Activated CD8-positive, alpha-beta T cell treated with anti-CD3 and anti-CD28 coated beads for 36 hours (primary cell): ENCODE measurements at places on chromosomes 2 and 18. TPM values are rescaled to one million over a fixed set of nuclear protein-coding genes. Genes with fewer than 3 reads are reported as not detected.

Gene GPR75
- 0.88 TPM for total RNA-seq

Gene DUSP2
- 313 TPM for total RNA-seq

Gene MRPL33
- total RNA-seq = 59.2 TPM

Gene CXCR1
- not detected for total RNA-seq

Gene HAAO
- total RNA-seq = 1.0 TPM

Gene SPATA3
- 0.59 TPM for total RNA-seq

Gene PLA2R1
- not detected for total RNA-seq

Gene GALNT14
- total RNA-seq = 1.1 TPM

Gene TRAK2
- 19.8 TPM for total RNA-seq

Gene SNORC
- 2.4 TPM for total RNA-seq

DNA sequence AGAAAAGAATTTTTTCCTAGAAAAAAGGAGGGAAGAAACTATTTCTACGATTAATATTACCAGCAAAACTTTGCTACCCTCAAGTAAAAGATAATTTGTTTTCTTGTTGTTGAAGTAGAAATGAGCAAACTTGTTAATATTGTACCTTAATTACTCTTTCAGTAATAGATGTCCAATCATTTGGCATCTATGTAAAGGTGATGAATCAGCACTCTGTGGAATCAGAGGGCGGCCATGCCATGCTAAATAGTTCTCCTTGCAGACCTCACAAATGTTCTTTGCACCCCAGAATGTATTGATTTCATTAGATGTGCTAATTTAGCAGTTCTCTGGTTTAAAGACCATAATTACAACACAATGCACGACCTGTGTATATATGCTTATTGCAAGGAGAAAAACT lies 29.1 kb upstream of the THSD7B start:
- no peak for DNase-seq

- DNase-seq = no peak
These were observed 326.3 kb upstream of the ZNF804A start for GRCh38 chr2:184272056-184272455.

DNA sequence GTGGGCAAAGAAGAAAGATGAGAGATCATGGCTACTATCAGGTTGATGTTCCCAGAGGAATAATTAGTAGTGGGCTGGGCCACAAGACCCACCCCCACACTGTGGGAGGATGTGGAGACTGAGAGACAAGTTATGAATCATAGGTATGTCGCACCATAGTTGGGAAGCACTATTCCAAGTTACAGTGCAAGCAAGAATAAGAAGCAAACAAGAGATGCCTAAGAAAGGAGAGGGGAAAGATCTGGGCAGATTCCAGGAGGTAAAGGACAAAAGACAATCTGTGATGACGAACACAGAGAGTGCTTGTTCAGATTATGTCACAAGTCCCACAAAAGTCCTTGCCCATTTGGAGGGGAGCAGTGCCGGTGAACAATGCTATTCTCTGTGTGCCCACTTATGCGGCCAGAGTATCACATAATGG lies 56.6 kb downstream of the FAM228A start:
- no peak for DNase-seq

DNA sequence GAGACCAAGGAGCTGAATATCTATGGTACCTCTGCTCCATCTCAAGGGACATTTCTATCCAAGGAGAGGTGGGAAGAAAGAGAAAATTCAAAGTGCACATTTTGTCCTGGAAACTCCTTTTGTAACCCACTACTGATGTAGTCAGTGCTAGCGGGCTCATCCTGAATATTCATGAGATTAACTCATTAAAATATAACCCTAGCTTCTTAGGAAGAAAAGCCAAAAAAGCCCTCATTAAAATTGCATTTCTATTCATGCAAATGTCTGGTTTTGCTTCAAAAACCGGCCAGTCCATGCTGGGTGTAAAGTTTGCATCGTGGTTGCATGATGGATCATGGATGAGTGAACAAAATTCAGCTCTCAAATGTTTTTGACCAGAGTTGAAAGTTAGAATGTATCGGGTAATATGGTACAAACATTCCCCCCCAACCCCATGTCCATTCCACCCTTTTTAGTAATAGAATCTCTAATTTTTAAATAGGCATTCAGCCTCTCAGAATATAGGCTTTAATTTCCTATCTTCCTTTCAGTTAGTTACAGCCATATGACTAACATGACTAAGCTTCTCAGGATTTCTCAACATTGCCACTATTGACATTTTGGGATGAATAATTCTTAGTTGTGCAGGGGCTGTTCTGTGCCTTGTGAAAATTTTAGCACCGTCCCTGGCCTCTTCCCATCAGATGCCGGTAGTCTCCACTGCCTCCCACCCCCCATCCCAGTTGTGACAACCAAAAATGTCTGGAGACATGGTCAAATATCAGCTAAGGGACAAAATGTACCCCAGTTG lies 104.2 kb upstream of the RND3 start:
- no peak for DNase-seq

- no peak for DNase-seq
These were observed 31.5 kb upstream of the GNAL start for GRCh38 chr18:11657554-11657953.

GRCh38 chr2:39529836-39530235 lies 92.8 kb upstream of the MAP4K3 start:
- DNase-seq = no peak

- no peak for DNase-seq
These were observed 366.9 kb upstream of the SPRED2 start for GRCh38 chr2:65799141-65799854.

GRCh38 chr2:190587106-190587505 lies 52.6 kb upstream of the NEMP2 start:
- no peak for DNase-seq

GRCh38 chr18:9846162-9846925 lies 39.4 kb upstream of the TXNDC2 start:
- DNase-seq = no peak

- no peak for DNase-seq
These were observed 67.4 kb upstream of the STAM2 start for GRCh38 chr2:152242787-152243472.

- DNase-seq = no peak
These were observed 680.2 kb upstream of the CHAC2 start for GRCh38 chr2:53087262-53087873.

DNA sequence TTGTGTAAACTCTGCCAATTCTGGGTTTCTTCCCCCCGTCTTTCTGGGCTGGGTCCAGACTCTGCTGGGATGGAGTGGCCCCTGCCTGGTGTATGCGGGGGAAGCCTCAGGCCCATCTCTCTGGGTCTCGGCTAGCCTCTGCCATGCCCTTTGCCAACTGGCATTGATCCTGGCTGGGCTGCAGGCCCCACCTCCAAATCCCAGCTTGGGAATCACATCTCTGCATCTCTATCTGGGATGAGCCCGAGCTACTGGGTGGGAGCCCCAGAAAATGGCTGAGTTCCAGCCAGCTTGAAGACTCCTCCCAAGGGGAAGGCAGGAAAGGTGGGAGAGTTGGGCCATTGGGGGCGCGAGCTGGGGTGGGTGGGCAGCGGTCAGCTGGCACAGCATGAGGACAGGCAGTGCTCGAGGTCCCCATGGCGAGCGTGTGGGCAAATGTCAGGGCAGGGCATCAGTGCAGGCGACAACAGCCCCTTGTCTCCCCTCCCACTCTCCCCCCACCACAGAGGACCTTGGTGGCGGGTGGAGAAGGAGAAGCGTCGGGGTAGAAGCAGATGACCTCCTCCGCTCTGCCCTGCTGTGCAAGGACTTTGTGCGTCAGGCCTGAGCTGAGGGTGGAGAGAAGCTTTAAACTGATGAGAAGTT lies 139.4 kb downstream of the ASB1 start:
- no peak for DNase-seq

DNA sequence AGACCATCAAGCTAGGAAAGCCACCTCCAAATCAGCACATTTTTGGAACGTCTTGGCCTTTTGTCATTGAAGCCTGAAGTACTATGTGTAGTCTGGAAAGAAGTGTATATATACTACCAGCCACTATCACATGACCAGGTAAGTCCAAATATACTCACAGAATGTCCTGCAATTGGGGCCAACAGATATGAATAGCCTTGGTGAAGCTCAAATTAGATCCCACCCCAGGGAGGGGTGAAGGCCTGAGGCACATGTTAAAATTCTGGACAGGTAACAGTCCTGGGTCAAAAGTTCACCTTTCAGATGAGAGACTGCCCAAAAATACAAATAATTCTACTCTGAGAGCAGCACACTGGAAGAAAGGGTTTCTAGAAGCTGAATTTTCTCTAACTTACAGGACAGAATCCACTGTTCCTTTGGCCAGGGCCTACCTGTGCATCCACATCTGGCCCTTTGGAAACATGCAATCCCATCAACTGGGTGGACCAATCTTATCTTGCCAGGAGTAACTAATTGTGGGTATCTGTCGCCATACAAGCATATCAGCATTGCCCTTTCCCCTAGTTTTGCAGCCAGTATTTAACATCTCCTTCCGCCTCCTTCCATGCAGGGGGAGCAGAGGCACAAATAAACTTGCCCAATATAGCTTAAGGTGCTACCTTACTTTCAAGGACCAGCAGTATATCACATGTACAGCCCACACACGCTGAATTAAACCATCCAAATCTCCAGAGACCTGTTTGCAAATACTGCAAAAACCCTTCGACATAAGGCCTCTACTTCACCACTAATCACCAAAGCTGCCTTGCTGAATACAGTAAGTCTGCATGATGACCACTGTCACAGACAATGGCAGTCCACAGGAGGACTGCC lies 67.8 kb downstream of the EIF5B start:
- no peak for DNase-seq

GRCh38 chr18:51516478-51517038 lies 319.1 kb upstream of the MEX3C start:
- DNase-seq = no peak

- no peak for DNase-seq
These were observed 23.2 kb downstream of the SATB2 start for GRCh38 chr2:199434555-199434954.

DNA sequence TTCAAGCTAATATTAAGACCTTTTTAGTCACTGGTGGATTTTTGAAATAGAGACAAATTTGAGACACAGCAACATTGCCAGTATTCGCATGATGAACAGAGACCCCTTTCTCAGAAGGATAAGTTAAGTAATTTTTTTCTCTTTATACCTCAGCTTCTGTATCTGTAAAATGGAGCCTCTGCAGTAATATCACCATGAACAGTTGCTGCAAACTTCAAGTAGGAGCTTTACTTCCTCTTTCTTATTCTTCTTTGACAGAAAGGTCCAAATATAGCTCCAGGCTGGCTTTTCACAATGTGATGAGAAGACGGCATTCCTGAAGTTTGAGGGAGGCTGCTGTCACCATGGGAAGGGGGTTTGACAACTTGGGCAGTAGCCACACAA lies 158.7 kb downstream of the TDRD15 start:
- DNase-seq = no peak

DNA sequence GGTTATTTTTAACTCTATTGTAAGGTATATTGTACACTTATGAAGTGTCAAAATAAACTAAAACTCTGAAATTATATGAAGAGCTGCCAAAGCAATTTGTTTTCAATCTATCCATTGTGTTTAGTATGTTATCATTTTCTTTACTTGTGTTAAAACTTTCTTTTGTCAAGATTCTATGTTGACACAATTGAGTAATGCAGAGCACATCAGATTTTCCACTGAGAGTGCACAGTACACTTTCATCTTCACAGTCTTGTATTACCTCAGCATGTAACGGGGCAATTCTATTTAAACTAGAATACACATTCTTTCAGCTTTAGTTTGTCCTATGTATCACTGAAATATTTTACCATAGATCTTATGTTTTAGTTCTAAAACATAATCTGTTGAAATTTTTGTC lies 304.4 kb upstream of the ZC3H15 start:
- DNase-seq = no peak

GRCh38 chr2:173400760-173401159 lies 46.1 kb downstream of the CDCA7 start:
- peak; percentile 15 for DNase-seq

DNA sequence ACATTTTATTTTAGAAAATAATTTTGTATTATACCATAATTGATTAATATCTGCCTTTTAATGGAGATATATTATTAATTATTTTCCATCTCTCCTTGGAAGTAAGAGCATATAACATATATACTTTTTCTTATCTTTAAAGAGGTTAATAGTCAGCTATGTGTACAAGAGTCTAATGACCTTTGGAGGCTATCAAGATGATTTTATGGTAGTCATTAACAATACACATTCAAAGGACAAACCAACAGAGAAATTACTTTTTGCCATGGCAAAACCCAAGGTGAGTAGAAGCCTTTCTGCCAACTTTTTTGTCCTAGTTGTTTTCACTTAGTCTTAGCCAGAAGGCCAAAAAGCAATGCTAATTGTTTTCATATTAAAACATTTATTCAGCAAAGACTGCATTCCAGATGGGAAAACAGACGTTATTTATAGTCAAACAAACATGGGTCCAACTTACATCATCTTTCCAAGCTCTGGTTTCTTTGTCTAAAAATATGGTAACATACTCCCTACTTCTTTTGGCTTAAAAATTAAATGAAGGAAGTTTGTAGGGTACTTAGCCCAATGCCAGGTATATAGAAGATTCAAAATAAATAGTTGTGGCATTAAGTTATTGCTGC lies 9.6 kb upstream of the DYNC2LI1 start:
- DNase-seq = no peak

DNA sequence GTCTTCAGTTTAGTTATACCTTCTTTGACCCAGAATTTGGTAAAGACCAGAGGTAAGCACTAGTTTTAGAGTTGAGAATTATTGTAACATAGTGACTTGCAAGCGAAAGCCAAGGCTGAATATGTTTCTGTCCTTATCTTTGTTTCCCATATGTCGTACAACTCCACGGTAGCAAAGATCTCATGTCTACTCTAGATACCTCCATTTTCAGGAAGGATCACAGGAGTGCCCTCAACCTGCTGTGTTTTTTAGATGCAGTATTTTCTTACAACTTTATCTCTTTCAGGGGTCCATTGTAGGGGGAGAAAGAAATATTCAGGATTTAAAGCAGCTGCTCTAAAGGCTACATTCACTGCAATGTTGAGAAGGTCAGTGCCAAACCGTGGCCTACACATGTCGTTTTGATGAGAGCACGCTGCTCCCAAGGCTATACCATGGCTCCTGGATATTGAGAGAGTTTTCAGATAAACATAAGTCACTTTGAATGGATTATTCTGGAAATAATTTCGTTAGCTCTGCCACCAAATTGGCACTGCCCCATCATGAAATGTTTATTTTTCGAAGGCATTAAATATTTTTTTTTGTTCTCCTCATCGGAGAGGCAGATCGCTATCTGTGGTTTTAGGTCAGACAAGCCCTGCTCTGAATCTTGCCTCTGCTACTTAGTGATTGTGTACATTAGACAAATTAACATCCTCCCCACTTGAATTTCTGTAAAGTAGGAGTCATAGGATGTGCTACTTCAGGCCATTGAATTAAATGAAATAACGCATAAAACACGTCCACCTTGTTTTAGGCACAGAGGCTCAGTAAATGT lies 2.1 kb downstream of the RHBDD1 start:
- peak; percentile 8 for DNase-seq

DNA sequence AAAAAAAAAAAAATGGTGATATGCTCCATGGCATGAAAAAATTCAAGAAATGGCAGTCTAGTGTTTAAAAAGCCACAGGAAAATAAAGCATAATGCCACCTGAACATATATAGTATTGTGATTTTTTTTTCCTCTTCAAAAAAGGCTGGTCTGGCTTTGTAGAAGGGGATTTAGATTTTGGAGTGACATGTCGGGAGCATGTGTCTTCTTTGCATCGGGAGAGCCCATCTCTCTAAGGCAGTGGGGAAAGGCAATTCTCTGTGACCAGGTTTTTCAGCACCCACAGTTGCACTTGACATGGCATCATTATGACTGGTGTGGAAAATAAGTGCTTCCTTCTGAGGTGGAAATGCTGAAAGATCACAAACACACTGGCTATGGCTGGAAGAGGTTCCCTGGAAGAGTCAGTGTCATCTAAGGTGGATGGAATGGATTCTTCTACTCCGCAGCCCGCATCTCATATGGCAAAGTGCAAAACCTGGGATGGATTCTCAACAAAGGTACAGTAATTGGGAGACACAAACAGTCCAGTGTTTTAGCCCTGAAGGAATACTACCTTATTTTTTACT lies 172.5 kb downstream of the AGAP1 start:
- no peak for DNase-seq
